NCI-H774 (cell line): ENCODE measurements at places on chromosomes 12 and 14.
A peak's percentile ranks its signal among the peaks of the same experiment; 100 is the strongest.

- no peak for DNase-seq
Observed at GRCh38 chr12:26704684-26705460, 128.1 kb downstream of the ITPR2 start.

DNA sequence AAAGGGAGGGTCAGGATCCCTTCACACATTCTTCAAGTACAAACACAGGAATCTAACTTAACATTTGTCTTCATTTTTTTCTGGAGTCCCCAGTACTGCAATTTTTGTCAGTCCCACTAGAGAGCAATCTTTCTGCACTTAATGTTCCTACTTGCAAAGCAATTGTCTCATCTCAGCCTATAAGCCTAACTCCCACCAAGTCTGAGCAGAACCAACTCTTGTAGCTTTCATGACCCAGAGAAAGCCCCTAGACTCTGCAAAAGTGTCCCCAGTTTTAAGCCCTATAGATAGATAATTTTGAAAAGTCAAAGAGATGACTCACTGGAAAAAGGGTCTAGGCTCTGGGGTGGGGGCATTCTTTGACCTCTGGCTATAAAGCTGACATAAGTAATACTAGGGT is 1.8 kb upstream of the ZBTB39 start:
- peak; percentile 17 for DNase-seq

DNA sequence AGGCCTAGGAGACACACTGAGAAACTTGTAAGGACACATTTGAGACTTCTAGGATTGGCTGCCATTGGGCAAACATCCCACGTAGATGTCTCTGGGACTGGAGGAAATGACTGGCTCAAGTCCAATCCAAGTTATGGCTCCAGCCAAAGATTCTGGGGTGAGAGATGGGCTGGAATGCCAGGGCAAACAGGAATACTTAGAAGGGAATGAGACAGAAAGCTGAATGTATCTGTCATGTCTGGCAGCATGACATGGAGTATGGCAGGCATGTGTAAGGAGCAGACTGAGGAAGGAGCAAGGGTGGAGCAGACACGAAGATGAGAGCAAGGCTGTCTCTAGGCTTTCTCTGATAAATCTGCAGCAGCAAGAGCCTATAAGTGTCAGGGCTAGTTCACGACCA is 209.2 kb downstream of the PHLDA1 start:
- DNase-seq: no peak

DNA sequence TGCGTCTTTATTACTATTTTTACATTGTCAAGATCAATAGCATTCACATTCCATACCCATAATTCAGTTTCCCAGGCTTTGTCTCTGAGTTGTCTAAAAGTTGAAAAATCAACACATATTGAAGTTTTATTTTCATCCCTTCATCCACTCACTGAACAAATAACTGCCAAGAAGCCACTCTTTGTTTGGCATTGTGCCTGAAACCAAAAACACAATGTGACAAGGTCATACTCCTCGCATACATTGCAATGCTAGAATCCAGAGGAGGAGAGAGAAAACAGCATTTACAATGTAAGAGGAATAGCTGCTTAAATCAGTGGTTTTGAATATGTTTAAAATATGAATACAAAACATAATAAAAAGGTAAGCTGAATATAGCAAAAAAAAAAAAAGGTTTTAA is 71.8 kb downstream of the CCDC60 start:
- DNase-seq: no peak

- no peak for DNase-seq
Observed at GRCh38 chr12:13981296-13981962, at the start of gene GRIN2B. GRIN2B (minus strand) TSS chr12:13981602; CDS start chr12:13866208, 115,394 bp downstream.

DNA sequence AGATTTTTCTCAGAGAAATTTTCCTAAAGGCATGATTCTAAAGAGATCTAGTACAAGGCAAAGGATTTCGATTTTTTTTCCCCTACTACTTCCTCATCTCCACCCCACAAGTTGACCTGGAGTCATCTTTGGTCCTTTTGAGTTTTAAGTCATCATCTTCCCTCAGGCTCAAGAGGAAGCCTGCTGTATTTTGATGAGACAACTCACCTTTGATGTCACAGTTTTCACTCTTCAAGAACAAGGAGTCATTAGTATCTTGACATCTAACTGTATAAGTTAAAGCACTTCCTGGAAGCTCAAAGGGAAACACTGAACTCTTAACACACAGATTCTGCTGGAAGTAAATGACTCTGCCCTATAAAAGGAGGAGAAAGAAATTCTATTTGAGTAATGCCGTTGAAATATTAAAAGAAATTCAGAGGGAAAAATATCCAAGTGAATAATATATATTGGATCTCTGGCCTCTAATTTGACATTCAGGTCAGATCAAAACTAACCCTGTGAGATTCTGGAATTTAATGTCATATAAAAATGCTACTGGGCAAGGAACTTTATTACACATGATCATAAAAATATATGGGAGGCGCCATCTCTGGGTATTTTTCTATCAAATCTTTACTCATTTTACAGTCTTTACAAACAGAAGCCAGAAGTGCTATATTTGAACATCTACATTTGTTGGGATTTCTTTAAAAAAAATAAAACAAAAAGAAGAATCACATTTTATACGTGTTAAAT is 435.0 kb downstream of the NRXN3 start:
- DNase-seq: no peak

- DNase-seq: no peak
Observed at GRCh38 chr14:53683229-53683628, 273.4 kb downstream of the BMP4 start.

DNA sequence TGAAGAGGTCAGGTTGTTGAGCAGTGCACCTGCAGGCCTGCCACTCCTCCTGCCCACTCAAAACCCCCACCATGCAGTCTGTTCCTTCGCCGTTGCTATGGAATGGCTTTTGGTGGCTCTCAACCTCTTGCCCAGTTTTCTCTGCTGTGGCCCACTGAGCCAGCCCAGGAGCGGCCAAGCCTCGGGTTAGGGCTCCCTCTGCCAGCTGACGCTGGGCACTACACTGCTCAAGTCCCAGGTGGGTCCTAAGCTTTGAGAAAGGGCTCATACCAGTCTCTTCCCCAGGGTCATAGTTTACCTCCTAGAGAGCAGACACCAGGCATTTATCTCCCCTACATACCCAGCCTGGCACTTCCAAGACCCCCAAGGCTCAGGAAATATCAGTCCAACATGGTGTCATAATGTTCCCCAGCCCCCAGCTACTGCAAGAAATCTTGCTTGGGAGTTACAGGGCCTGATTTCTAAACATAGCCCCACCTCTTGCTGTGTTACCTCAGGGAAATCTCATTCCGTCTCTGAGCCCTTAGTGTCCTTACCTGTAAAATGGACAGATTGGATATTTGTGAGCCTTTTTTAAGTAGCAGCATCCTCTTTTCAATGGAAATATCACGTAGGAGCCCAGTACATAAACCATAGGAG is 59.4 kb downstream of the TSPAN11 start:
- peak; percentile 67 for DNase-seq

- no peak for DNase-seq
Observed at GRCh38 chr12:97398704-97399103, 63.9 kb upstream of the RMST start.
